ENCODE measurements at places on chromosomes 4 and X.

DNA sequence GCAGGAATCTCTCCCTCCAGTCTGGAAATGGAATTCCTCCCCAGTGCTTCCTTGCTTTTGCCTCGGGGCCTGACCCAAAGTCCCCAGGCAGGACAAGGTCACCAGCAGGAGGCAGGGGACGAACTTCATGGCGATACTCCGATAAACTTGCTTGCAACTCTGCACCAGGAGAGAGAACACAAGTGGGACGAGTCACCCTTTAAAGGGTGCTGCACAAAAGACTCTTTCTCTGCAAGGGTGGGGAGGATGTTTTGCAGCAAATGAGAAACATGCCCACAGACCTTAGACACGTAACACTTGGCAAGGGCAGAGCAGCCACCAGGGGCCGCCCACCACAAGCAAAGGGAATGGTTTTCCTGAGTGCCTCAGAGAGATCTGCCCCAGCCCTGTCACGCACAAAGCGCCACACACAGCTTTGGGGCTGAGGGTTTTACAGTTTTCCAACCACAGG, at the start of gene FGFBP2:
FGFBP2 (minus strand) TSS at position 175 of the 451 bp plus-strand sequence; CDS start at position 129, 46 bp downstream.
- peak; percentile 51 for DNase-seq

GRCh38 chr4:37793562-37793961, 32.9 kb upstream of the PGM2 start:
- no peak for DNase-seq

DNA sequence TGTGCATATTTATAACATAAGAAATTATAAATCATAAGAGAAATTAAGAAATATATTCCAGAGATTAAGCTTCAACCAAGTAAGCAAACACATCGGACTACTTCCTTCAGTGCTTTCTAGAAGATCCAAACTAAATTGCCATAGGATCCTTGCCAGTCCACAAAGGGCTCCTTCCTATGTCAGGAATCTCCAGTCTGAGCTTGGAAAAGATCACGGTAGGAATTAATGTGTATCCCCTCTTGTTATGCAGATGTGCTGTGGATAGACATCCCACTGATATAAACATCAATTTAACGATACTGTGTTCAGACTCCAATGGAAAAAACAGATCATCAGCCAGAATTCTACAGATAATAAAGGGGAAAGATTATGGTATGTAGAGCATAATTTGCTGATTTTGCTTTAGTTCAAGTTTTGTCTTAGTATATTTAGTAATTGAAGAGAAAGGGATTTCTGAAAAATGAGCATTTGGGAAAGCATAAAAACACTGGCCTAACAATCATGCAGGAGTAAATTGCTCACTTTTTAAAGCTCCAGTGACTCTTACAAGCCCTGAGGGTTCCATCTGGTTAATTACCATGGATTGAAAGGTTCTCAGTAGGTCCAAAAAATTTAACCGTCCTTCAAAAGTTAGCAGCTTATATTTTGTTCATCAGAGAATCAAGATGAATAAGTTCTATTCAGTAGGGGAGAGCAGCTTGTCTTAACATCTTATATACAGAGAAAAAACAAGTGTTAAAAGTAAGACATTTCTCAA, 65.9 kb downstream of the HHIP start:
- DNase-seq: no peak

DNA sequence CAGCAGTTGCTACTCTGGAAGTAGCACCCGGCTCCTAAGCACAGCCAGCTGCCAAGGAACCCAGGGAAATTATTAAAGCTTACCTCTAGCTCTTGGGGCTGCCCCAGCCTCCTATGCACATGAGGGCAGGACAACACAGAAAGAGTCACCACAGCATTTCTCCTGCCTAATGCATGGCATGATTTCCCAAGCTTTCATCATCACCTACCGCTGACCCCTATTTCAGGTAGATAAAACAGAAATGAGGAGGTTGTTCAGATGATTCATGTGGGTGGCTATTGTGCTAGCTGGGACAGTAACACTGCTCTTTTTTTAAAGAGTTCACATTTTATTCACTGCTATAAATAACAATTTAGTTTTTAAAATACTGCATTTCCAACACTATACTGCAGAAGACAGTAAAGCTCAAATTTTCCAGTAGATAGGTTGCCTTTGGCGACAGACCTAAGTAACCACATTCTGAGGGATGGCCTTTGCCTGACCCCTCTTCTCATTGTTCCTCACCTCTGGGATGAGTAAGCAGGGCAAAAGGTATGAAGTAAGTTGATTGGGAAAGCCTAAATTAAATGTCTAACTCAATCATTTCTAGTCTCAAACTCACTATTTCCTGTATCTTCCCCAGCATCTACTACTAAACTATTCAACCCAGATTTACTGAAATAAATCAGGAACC, 16.7 kb downstream of the CASK start:
- no peak for DNase-seq

- no peak for DNase-seq
These were observed 14.4 kb upstream of the MAN2B2 start for GRCh38 chr4:6560416-6561172.

DNA sequence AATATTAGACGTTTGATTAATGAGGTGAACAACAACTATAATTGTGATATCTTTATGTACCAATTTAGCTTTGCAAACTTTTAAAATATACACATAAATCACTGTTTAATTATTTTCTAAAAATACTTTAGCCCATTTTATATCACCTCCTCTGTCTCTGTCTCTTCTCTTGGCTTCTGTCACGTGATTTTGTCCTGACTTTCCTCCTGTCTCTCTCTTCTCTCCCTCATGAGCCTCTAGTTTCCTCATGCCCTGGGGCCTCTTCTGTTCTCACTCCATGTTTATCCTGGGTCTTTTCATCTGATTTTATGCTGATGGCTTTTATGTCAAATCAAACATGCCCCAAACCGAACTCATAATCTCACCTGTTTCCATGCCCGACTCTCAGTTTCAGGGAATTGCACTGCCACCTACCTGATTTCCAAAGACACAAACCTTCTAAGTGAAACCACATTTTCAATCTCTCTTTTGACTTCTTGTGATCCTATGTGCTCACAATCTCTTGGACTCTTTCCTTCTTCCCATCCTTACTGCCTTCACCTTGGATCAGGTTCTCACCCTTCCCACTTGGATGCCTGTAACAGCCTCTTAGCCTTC, 303.0 kb upstream of the GALNT7 start:
- DNase-seq: no peak
